Activated T-helper 2 cell treated with anti-CD3 and anti-CD28 coated beads, Interferon-gamma antibody, Interleukin-2, Interleukin-4, amounts not matched to agents 10 μg/mL and 5 μg/mL and 100 μg/mL, durations not matched to agents 14 hours and 24 hours and 36 hours (primary cell): ENCODE measurements at places on chromosomes 5 and 9. TPM values are rescaled to one million over a fixed set of nuclear protein-coding genes. Genes with fewer than 3 reads are reported as not detected.

The PDE8B gene
- total RNA-seq: 0.05 TPM in 1 of 2 replicates, not detected in the other

- no peaks in the 10 kb centered on the region for H3K36me3 ChIP-seq
- peaks cover 16% of the 10 kb centered on the region for H3K4me1 ChIP-seq
- no peak overlapping the region for H3K27ac ChIP-seq
- peaks cover 20% of the 10 kb centered on the region for H3K27me3 ChIP-seq
- H3K4me3 ChIP-seq: no peak overlapping the region
Observed at GRCh38 chr9:91847581-91848091, 102.4 kb downstream of the ROR2 start.

GRCh38 chr9:134243778-134244467, 79.6 kb upstream of the RNU6ATAC start:
- H3K4me3 ChIP-seq: no peak overlapping the region
- H3K27me3 ChIP-seq: peaks cover 15% of the 10 kb centered on the region
- peaks cover 3% of the 10 kb centered on the region for H3K4me1 ChIP-seq
- no peaks in the 10 kb centered on the region for H3K36me3 ChIP-seq

- H3K4me3 ChIP-seq: no peak overlapping the region
- no peaks in the 10 kb centered on the region for H3K36me3 ChIP-seq
- H3K27me3 ChIP-seq: peaks cover 22% of the 10 kb centered on the region
- no peaks in the 10 kb centered on the region for H3K4me1 ChIP-seq
Observed at GRCh38 chr5:160363660-160364395, 6.6 kb downstream of the C1QTNF2 start.

GRCh38 chr5:133870661-133871060, 97.8 kb downstream of the C5orf15 start:
- peak overlapping the region; percentile 61 for H3K27ac ChIP-seq
- no peak overlapping the region for H3K4me3 ChIP-seq
- peaks cover 35% of the 10 kb centered on the region for H3K4me1 ChIP-seq
- DNase-seq: no peak

DNA sequence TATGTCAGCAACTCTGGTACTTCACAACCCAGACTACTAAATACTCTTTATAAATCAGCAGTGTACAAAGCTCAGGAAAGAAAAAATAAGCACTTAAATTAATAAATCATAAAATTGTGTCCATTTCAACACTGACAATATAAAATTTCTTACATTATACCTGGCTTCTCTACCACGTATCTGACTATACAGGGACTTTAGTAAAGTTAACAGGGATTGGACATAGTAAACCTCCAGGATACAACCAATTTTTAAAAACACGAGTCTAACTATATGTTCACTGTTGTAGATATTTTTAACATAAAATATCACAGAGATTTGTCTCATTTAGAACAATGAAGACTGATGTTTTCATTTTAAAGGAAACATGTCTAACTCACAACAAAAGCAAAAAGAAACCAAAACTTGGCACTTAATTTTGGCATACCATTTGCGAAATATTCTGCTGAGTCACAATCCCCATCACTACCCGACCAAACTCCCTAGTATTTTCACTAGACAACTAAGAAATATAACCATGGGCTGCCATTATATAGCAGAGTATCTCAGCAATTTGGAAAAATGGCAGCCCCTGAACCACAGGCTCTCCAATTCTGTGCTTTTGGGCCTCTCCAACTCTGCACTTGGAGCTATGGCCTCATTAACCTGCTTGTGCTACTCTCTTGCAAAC, 14.4 kb downstream of the FAM169A start:
- peak overlapping the region; percentile 43 for H3K4me3 ChIP-seq
- peaks cover 10% of the 10 kb centered on the region for H3K4me1 ChIP-seq
- no peaks in the 10 kb centered on the region for H3K27me3 ChIP-seq
- no peaks in the 10 kb centered on the region for H3K36me3 ChIP-seq
- H3K27ac ChIP-seq: peak overlapping the region; percentile 21
- DNase-seq: no peak

DNA sequence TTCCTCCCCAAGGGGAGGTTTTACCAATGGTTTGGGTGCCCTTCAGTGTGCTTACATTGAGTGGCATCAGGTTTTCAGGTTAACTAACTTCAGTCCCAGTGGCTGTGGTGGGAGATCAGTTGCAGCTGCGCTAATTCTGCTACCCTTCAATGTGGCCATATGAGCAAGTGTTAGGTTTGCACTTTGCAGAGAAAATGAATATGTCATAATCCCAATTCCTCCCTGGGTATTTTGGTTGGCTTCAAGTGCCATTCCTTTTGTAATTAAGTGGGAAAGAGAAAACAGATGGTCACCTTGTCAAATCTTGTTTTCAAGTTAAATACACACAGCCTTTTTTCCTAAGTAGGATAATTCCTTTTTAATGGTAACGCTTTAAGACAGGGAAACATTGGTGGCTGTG, 236.2 kb downstream of the TLE4 start:
- H3K4me1 ChIP-seq: peaks cover 10% of the 10 kb centered on the region
- no peak for DNase-seq
- H3K36me3 ChIP-seq: no peaks in the 10 kb centered on the region
